ENCODE measurements at places on chromosomes 1 and 21. TPM values are rescaled to one million over a fixed set of nuclear protein-coding genes. Genes with fewer than 3 reads are reported as not detected.

CD34 gene
- total RNA-seq: 1.8 TPM

KCNK1 gene
- total RNA-seq: 7.4 TPM

DNM3 gene
- total RNA-seq: 72.0 TPM

CD1E gene
- not detected for total RNA-seq

PTCH2 gene
- 1.2 TPM for total RNA-seq

CR1 gene
- total RNA-seq: 0.46 TPM

HUNK gene
- 8.1 TPM for total RNA-seq

EPHA2 gene
- 2.5 TPM for total RNA-seq

ERRFI1 gene
- 21.9 TPM for total RNA-seq

ARHGAP30 gene
- 1.6 TPM for total RNA-seq

RNASEL gene
- total RNA-seq: 6.0 TPM

CTSK gene
- 5.3 TPM for total RNA-seq
